Stimulated activated CD8-positive, alpha-beta memory T cell treated with anti-CD3 and anti-CD28 coated beads, Interleukin-7, amount 100 ng/mL, for 48 hours (primary cell): ENCODE measurements at places on chromosomes 12 and 14.

DNA sequence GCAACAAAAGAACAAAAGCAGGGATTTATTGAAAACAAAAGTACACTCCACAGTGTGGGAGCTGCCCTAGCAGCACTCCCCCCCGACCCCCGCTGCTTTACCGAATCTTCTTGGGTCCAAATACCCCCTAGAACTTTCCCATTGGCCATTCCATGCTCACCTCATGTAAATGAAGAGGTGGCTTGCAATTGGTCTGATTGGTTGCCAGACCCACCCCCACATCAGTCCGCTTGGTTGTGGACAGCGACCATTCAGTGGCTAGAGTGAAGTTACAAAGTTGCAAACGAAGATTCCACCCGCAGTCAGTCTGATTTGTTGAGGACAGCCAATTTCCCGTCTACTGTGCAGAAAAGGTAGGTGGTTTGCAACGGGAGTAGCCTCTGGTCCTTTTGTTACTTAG, 3.9 kb downstream of the STYX start:
- DNase-seq, result no peak

DNA sequence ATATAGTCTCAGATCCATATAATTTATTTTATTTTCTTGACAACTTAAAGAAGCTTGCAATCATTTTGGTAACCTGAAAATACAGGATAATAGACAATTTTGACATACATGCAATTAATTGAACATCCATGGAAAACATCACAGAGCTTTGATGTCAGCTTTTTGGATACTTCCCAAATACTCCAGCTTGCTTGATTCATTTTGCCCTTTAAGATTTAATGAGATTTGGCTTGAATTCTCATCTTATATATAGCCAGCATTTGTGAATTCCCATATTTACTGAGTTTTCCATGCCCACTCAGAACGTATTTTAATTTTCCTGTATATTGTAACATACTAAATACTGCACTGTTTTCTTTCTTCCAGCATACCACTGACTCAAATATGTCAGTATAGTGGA, 803.0 kb upstream of the MGAT4C start:
- DNase-seq, result no peak

- DNase-seq, result no peak
Measured at GRCh38 chr12:118357257-118358007, 15.3 kb downstream of the TAOK3 start.

GRCh38 chr12:1864867-1865266, 44.5 kb downstream of the LRTM2 start:
- no peak for DNase-seq

DNA sequence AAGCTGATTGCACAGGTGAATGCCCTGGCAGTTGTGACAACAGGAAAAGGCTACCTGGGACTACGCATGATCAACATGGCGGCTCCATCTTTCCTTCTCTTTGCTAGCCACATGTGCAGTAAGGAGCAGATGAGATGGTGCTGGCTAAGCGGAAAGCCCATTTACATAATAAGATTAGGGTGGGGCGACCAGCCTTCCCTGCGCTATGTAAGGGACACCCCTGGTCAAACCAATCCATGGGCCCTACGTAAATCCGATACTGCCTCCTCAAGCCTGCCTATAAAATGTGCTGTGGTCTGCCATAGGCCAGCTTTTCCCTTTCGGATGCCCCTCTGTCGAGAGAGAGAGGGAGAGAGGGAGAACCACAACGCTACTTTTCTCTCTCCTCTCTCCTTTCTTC, 31.0 kb upstream of the BTG1 start:
- no peak for DNase-seq

DNA sequence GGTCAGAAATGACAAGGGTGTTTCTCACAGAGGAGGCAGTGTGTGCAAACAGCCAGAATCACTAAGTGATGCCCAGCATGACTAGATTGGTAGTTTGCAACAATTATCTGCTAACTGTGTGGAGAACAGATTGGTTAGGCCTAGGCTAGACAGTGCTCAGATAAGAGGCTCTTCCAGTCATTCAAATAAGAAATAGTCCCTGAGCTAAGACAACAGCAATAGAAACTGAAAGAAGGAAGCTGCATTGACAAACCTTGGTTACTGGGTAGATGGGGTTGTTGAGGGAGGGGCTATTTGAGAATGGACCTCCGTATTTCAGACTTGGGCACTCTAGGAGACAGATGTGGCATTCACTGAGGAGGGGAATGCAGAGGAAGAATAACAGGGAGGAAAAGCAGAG, 255.0 kb upstream of the NPAS3 start:
- DNase-seq, result no peak

DNA sequence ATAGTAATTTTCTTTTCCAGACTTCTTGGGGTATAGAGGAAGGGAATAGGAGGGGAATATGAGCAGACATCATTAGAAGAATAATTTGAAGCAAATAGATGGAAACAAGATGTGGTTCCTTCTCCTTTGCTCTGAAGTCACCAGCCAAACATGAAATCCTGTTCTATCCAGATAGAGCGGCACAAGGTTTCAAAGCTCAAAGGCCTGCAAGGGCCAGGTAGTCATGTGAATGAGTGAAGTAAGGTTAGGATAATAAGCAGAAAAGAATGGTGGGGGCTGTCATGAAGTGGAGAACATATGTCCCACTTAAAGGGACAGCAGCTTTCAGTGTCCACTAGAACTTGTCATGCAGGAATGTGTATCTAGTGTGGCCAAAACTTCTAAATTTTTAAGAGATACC, 2.5 kb upstream of the IKZF4 start:
- DNase-seq, result no peak

GRCh38 chr14:104659764-104660523, 29.5 kb upstream of the INF2 start:
- no peak for DNase-seq

- DNase-seq, result no peak
Measured at GRCh38 chr14:54220071-54220703, 176.6 kb upstream of the CDKN3 start.

- no peak for DNase-seq
Measured at GRCh38 chr14:101031721-101032120, 128.2 kb upstream of the RTL1 start.

GRCh38 chr12:62127516-62127915, 132.7 kb upstream of the USP15 start:
- no peak for DNase-seq

DNA sequence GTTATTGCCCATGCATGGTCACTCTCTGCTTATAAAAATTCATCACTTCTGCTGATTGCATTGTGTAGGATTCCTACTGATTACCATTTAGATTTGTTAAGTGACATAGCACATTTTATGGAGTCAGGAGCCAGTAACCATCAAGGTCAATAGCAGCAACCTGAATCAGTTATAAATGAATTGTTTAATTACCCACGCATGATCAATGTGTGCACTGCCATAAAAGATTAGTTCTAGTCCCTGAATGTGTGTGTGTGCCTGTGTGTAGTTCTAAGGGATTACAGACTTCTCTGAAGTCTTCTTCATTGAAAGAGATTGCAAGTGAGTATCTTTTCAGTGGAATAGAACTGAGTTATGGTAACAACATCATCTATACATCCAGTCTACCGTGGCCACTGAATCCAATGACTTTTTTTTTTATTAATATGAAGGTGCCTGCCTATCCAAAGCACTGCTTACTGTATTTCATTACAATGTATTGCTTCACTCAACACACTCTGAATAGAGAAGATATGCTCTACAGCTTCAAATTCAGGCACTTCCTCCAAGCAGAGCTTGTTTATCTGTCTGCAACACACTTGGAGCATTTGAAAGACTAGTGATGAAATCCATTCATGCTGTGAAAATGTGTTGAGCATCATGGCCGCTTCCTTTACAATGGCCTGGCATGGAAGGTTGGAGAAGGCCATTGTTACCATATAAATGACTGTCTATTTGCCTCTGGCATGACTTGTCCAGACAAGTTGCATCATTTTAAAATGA, 381.7 kb downstream of the DIO2 start:
- DNase-seq, result no peak
